ENCODE measurements at places on chromosomes 13 and 19. TPM values are rescaled to one million over a fixed set of nuclear protein-coding genes. Genes with fewer than 3 reads are reported as not detected.
A peak's percentile ranks its signal among the peaks of the same experiment; 100 is the strongest.

The MARCHF2 gene
- 69.8 TPM for total RNA-seq

The SIGLEC5 gene
- under 0.01 TPM for total RNA-seq

DNA sequence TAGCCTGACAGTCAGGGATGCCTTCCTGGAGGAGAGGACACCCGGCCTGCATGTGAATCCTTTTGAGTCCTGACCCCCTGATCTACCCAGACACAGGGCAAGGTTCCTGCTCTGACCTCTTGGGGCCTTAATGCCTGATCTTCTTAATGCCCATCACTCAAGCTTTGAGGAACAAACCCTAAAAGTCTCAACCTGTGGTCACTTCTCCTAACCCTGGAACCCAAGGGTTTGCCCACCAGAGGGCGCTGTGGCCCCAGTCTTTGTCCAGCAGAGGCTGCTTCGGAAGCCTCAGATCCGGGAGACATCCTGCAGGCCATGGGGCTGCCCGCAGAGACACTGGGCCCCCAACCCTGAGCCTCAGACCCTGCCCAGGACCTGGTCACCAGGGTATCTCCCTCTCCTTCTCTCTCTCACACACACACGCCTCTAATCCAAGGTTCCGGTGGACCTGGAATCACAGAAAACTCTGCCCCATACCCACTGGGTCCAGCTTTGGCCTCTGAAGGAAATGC lies 9.8 kb upstream of the DPF1 start:
- H3K27ac ChIP-seq = no peak overlapping the region
- peaks cover 6% of the 10 kb centered on the region for H3K27me3 ChIP-seq
- no peaks in the 10 kb centered on the region for H3K36me3 ChIP-seq
- peaks cover 5% of the 10 kb centered on the region for H3K4me1 ChIP-seq

- DNase-seq = peak; percentile 36
- no peaks in the 10 kb centered on the region for H3K36me3 ChIP-seq
- H3K27me3 ChIP-seq = peaks cover 73% of the 10 kb centered on the region
- H3K4me3 ChIP-seq = no peak overlapping the region
- peaks cover 4% of the 10 kb centered on the region for H3K4me1 ChIP-seq
These were observed 2.2 kb downstream of the ARHGEF7 start for GRCh38 chr13:111117289-111117688.

GRCh38 chr13:103523858-103524257 lies 457.6 kb upstream of the SLC10A2 start:
- H3K4me1 ChIP-seq = no peaks in the 10 kb centered on the region
- H3K27me3 ChIP-seq = no peaks in the 10 kb centered on the region

DNA sequence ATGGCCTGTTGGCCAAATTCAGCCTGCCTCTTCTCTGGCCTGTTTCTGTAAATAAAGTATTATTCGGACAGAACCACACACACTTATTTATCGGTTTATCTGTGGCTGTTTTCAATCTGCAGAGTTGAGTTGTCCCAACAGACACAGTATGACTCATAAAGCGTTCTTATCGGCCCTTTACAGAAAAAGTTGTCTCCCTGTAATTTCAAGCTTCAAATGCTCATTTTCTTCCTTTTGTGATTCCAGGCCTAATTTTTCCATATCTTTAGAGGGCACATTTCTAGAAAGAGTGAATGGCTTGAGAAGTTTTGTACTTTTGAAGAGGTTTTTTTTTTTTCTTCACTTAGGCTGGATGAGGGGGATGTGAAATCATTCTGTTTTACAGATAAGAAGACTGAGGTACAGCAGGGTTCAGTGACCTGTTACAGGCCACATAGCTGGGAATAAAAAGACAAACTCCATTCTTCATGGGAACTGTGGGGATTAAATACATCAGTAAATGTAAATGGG lies 440.9 kb downstream of the TSHZ3 start:
- H3K27ac ChIP-seq = no peak overlapping the region
- no peaks in the 10 kb centered on the region for H3K36me3 ChIP-seq
- no peaks in the 10 kb centered on the region for H3K4me1 ChIP-seq
- H3K4me3 ChIP-seq = no peak overlapping the region

GRCh38 chr19:56751078-56751489 lies 79.5 kb upstream of the ZNF835 start:
- H3K4me1 ChIP-seq = no peaks in the 10 kb centered on the region
- H3K27ac ChIP-seq = no peak overlapping the region
- H3K36me3 ChIP-seq = no peaks in the 10 kb centered on the region
- H3K4me3 ChIP-seq = no peak overlapping the region
- no peaks in the 10 kb centered on the region for H3K27me3 ChIP-seq

- no peak overlapping the region for H3K4me3 ChIP-seq
- no peaks in the 10 kb centered on the region for H3K27me3 ChIP-seq
- H3K27ac ChIP-seq = no peak overlapping the region
- H3K36me3 ChIP-seq = no peaks in the 10 kb centered on the region
These were observed 1357.9 kb downstream of the SLITRK5 start for GRCh38 chr13:89029062-89029461.

All from osteoblast (primary cell).